ENCODE measurements at places on chromosomes 4 and X.

GRCh38 chrX:54419559-54420302, 20.5 kb upstream of the TSR2 start:
- DNase-seq: no peak

DNA sequence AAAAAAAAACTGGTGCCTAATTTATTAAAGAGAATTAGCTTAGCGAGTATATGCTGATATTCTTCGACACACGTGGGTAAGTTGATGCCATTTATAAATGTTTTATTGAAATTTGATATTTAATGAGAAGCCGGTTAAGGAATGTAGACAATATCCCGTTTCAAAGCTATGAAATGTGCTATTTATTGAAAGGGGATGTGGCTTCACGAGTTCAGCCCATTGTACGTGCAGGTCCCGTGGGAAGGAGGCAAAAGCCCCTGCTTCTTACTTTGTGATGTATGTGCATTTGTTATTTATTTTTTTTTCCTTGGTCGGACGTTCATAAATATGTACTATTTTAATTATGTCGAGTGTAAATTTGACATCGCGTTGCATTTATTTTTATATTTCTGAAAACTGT, 20.2 kb downstream of the SHOX start:
- no peak for DNase-seq

DNA sequence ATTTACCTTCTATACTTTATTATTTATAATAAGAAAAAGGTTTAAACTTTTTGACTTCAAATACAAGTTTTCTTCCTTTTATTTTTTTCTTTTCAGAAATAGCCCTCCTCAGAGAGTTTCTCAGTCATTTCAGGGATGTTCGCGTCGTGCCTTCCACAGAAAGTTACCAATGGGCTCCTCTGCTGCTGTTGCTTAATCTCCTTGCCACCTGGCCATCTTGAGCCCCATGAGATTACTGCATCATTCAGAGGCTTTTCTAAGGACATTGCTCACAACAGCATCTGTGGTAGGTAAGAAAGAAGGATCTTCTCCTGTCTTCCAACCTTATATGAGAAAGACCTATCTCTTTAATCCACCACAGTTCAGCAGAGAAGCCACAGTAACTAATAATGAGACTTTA, 1361.9 kb upstream of the ADGRL3 start:
- DNase-seq: no peak

GRCh38 chr4:165384186-165384585, 5.4 kb downstream of the CPE start:
- DNase-seq: no peak

DNA sequence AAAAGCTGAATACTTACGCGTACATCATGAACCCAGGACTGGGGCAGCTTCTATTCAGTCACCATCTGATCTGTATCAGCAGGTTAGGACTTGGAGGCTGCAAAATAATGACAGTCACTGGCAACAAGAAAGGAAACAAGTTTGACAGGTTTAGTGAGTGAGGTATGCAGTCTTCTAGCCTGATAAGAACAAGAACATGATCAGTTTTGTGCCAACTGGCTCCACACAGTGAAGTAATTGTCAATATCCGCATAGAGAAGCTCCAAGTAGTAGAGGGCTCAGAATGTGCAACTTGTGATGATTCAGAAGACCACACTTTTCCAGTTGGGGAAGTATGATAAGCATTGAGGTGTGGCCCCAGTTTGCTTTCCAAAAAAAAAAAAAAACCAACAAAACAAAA, at the start of gene TMPRSS11F:
TSS of gene TMPRSS11F (minus strand) at position 77 of the 400 bp plus-strand sequence. CDS start at position 28, 49 bp downstream.
- DNase-seq: no peak

GRCh38 chrX:124209792-124210576, 122.5 kb upstream of the TEX13D start:
- no peak for DNase-seq

DNA sequence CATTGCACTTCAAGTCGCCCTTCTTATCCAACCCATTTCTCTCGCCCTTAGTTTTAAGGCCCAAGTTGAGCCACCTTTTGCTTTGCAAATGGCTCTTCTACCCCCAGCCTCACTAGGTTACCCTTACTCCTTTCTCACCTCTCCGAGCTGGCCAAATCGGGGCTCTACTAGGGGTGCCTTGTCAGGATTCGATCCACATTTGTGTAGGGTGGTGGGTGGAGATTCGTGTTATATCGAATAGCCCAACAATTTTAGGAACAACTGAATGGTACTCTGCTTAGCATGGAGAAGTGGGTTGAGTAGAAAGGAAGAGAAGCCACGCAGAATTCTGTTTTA, 3.5 kb downstream of the SLIT2 start:
- DNase-seq: no peak

DNA sequence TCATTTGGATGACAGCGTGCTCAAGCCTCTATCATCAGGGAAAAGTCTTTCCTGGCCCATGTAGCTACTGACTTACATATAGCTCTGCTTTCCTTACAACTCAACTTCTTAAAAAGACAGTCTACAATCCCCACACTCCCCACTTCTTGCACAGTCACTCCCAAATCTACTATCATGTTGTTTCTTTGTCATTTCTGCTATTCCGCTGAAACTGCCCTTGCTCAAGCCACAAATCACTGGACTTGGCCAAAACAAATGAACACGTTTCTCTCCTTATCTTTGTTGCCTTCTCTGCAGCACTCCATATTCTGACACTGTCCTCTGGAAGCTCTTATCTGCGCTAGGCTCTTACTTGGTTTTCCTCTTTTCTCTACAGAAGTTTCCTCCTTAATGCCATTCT, 28.2 kb downstream of the GPRIN3 start:
- no peak for DNase-seq

Measured in CD4-positive, alpha-beta T cell treated with Interleukin-6 at 100 ng/mL for 8 hours (primary cell).